Bronchial smooth muscle cell (primary cell): ENCODE measurements at places on chromosomes 16 and 17. TPM values are rescaled to one million over a fixed set of nuclear protein-coding genes. Genes with fewer than 3 reads are reported as not detected.

Gene TP53TG3C
- not detected in 2 replicates for total RNA-seq

Gene MAPT
- total RNA-seq, result 0.32 and 0.60 TPM in 2 replicates

Gene GABARAP
- 192 and 205 TPM in 2 replicates for total RNA-seq

Gene PYY
- total RNA-seq, result 0.16 TPM in 1 of 2 replicates, not detected in the other

Gene C16orf96
- under 0.01 TPM in 2 replicates for total RNA-seq

Gene SULT1A1
- total RNA-seq, result 0.60 and 5.2 TPM in 2 replicates

Gene PERCC1
- total RNA-seq, result not detected in 2 replicates

Gene ZFPM1
- total RNA-seq, result 1.0 and 1.9 TPM in 2 replicates

Gene KRTAP1-5
- not detected in 2 replicates for total RNA-seq

Gene KRT20
- not detected in 2 replicates for total RNA-seq

Gene PIRT
- under 0.01 TPM in 1 of 2 replicates, not detected in the other for total RNA-seq

Gene MYH3
- 0.16 and 0.60 TPM in 2 replicates for total RNA-seq

Gene NPTX1
- 37.2 and 118 TPM in 2 replicates for total RNA-seq

Gene MFAP4
- total RNA-seq, result 47.1 and 105 TPM in 2 replicates

Gene INO80E
- 11.9 and 13.1 TPM in 2 replicates for total RNA-seq

Gene ZNF174
- 4.8 and 6.3 TPM in 2 replicates for total RNA-seq

Gene KRT12
- not detected in 2 replicates for total RNA-seq

Gene LUC7L3
- 35.2 and 37.7 TPM in 2 replicates for total RNA-seq

Gene PDILT
- not detected in 2 replicates for total RNA-seq

Gene ASB16
- 0.16 TPM in 1 of 2 replicates, not detected in the other for total RNA-seq

Gene TEX14
- under 0.01 TPM in 2 replicates for total RNA-seq

Gene TMC7
- 0.52 and 0.79 TPM in 2 replicates for total RNA-seq

Gene SOST
- total RNA-seq, result 0.09 TPM in 1 of 2 replicates, not detected in the other

Gene GCGR
- total RNA-seq, result not detected in 2 replicates

Gene NPIPA2
- total RNA-seq, result 1.6 TPM in 1 of 2 replicates, not detected in the other

Gene SLC22A31
- total RNA-seq, result 0.16 TPM in 1 of 2 replicates, not detected in the other

Gene KRT15
- 0.63 and 1.2 TPM in 2 replicates for total RNA-seq
